ENCODE measurements at places on chromosomes 7 and 10.

- H3K27me3 ChIP-seq, result no peaks in the 10 kb centered on the region
- no peak overlapping the region for H3K27ac ChIP-seq
- H3K36me3 ChIP-seq, result peaks cover 21% of the 10 kb centered on the region
- peak; percentile 24 for DNase-seq
These were observed 3.7 kb upstream of the PRKAR1B start for GRCh38 chr7:730501-731439.

DNA sequence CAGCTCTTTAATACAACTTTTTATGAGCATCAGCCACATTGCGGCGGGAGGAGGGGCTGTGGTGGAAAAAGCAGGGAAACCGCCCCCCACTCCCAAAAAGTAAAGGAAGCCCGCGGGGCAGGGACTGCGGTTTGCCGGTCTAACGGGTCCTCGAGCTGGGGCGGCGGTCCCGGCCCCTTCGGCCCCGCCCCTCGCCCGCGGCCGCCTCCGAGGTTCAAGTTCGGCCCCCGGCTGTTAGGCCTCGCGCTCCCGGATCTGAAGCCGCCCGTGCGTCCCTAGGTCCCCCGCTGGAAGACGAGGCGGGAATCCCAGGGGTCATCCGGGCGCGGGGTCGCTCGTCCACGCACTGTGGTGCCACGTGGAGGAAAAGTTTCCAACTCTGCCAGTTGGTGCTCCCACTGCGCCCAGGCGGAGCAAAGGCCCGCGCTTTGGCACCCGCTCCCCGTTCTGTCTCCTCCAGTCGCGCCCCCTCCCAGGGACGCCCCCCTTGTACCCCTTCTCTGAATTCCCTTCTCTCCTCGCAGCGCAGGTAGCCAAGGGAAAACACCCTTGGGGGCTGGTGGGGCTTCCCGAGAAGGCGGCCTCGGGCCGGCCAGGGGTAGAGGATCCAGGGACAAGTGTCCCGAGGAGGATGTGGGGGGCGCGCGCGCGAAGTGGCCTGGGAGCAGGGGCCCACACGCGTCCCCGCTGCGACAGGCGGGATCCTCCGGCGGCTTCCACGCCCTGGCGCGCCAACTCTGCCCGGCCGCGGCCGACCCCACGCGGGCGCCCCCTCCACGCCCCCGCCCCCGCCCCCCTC is 798 bp upstream of the AUTS2 start:
- peaks cover 17% of the 10 kb centered on the region for H3K27me3 ChIP-seq
- H3K27ac ChIP-seq, result no peak overlapping the region
- no peak for DNase-seq
- H3K4me3 ChIP-seq, result peak overlapping the region; percentile 69
- H3K36me3 ChIP-seq, result no peaks in the 10 kb centered on the region

GRCh38 chr7:20214921-20215669 is 2.1 kb downstream of the MACC1 start:
- no peak overlapping the region for H3K4me3 ChIP-seq
- no peak for DNase-seq
- no peaks in the 10 kb centered on the region for H3K27me3 ChIP-seq
- H3K36me3 ChIP-seq, result no peaks in the 10 kb centered on the region

GRCh38 chr7:5282543-5283316 is at the start of gene SLC29A4:
SLC29A4 (plus strand) TSS chr7:5282943; CDS start chr7:5287817, 4,874 bp downstream.
- H3K27me3 ChIP-seq, result peaks cover 3% of the 10 kb centered on the region
- H3K4me3 ChIP-seq, result peak within 1 kb of the TSS; percentile 40
- no peaks in the 10 kb centered on the region for H3K36me3 ChIP-seq
- no peaks in the 10 kb centered on the region for H3K4me1 ChIP-seq
- no peak for DNase-seq
- H3K27ac ChIP-seq, result no peak within 1 kb of the TSS

DNA sequence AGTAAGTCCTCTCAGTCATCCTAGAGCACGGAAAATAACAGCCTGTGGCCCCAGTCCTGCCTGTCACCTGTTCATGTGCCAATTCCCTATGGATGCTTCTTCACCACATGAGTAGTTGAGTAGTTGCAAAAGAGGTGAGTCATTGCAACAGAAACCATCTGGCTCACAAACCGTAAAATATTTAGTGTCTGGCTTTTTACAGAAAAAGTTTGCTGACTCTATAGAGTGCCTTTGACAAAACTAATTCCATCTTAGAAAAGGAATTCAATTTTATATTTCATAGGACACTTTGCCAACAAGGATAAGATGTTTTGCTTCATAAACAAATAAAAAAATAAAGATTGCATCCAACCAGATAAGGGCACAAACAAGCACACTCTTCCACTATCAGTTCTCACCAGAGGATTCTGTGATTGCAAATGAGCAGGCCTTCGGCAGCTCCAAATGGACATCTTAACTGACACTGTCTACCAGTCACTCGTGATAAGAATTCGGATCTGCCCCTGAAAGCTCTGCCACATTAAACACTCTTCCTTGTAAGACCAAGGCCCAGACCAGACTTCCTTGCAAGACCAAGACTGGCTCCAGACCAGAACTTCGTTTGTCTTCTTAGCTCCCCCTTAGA is 242.7 kb upstream of the SEMA3C start:
- H3K27ac ChIP-seq, result peak overlapping the region; percentile 9
- peaks cover 6% of the 10 kb centered on the region for H3K4me1 ChIP-seq
- no peaks in the 10 kb centered on the region for H3K36me3 ChIP-seq
- H3K27me3 ChIP-seq, result no peaks in the 10 kb centered on the region
- H3K4me3 ChIP-seq, result no peak overlapping the region

GRCh38 chr10:71347587-71348395 is 28.7 kb downstream of the SLC29A3 start:
- H3K4me1 ChIP-seq, result peaks cover 4% of the 10 kb centered on the region
- H3K4me3 ChIP-seq, result no peak overlapping the region
- no peak for DNase-seq
- peaks cover 19% of the 10 kb centered on the region for H3K27me3 ChIP-seq
- no peak overlapping the region for H3K27ac ChIP-seq

- no peak for DNase-seq
- H3K36me3 ChIP-seq, result 0 out of 2 replicates have a peak, but pooled peaks cover 1% of the 10 kb centered on the region
- no peaks in the 10 kb centered on the region for H3K27me3 ChIP-seq
- H3K27ac ChIP-seq, result no peak overlapping the region
- no peak overlapping the region for H3K4me3 ChIP-seq
These were observed 80.7 kb downstream of the PHTF2 start for GRCh38 chr7:77879272-77879671.

DNA sequence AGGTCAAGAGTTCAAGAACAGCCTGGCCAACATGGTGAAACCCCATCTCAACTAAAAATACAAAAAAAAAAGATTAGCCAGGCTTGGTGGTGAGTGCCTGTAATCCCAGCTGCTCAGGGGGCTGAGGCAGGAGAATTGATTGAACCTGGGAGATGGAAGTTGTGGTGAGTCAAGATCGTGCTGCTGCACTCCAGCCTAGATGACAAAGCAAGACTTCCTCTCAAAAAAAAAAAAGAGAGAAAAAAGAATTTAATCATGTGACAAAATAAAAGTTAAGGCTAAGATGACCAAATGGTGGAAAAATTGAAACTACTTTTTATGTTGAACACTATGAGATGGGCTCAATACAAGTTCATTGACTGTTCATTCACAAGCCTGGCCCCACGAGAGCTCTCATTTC is 141.1 kb upstream of the WDR11 start:
- H3K27me3 ChIP-seq, result no peaks in the 10 kb centered on the region
- H3K36me3 ChIP-seq, result no peaks in the 10 kb centered on the region
- no peak overlapping the region for H3K27ac ChIP-seq

- peaks cover 6% of the 10 kb centered on the region for H3K4me1 ChIP-seq
- H3K27me3 ChIP-seq, result peaks cover 17% of the 10 kb centered on the region
- peak; percentile 15 for DNase-seq
These were observed 2.8 kb upstream of the LRMDA start for GRCh38 chr10:75428434-75429158.

DNA sequence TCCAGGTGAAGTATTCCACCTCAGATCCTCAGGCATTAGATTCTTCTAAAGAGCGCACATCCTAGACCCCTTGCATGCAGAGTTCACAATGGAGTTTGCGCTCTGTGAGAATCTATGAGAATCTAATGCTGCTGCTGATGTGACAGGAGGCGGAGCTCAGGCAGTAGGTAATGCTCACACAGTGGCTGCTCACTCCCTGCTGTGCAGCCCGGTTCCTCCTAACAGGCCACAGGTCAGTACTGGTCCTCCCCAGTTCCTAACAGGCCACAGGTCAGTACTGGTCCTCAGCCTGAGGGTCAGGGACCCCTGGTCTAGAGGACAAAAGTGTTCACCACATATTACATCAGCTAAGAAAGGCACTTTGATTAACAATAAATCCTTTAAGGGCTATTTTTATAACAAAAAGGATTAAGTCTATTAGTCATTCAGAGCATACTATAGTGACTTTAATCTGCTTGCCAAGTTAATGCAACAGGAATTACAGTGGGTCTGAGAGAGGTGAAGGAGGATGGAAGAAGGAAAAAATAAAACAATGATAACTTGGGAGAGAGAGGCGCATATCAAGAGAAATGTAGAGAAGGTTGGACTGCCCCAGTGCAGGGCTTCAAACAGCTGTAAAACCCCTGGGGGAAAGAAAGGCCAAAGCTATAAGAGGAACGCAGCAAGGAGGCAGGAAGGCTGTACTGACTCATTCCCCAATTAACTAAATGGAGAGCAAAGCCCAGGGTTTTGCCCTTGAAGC is 49.2 kb downstream of the CUL2 start:
- H3K4me3 ChIP-seq, result no peak overlapping the region
- H3K27me3 ChIP-seq, result no peaks in the 10 kb centered on the region
- H3K27ac ChIP-seq, result peak overlapping the region; percentile 21
- H3K4me1 ChIP-seq, result peaks cover 18% of the 10 kb centered on the region
- DNase-seq, result peak; percentile 63
- H3K36me3 ChIP-seq, result peaks cover 20% of the 10 kb centered on the region

- H3K4me1 ChIP-seq, result peaks cover 2% of the 10 kb centered on the region
- peak overlapping the region; percentile 14 for H3K4me3 ChIP-seq
- no peak overlapping the region for H3K27ac ChIP-seq
- peaks cover 15% of the 10 kb centered on the region for H3K27me3 ChIP-seq
These were observed 124.9 kb downstream of the CYP26A1 start for GRCh38 chr10:93198401-93199131.

DNA sequence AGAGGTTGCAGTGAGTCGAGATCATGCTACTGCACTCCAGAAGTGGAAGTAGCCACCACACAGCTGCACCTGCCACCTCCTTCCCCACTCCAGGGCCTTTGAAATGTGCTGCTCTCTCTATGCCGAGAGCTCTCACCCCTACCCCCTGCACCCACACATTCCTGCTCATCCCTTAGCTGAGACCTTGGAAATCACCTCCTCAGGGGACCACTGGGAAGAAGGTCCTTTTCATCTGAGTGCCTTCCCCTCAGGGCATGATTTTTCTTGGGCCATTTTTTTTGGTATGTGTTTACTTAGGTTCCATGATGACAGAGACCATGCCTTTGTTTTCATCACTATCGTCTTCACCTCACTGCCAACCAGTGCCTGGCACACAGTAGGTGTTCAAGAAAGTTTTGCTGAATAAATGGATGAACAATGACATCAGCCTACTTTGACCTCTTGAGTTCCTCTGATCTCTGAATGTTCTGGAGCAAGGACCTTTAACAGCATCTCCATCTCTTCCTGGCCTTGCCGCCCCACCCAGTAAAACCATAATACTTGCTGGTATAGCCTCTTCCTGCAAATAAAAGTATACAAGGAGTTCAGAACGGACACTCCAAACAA is 166.6 kb upstream of the KLF14 start:
- H3K36me3 ChIP-seq, result peaks cover 70% of the 10 kb centered on the region
- H3K27me3 ChIP-seq, result no peaks in the 10 kb centered on the region
- H3K4me1 ChIP-seq, result peaks cover 56% of the 10 kb centered on the region
- H3K27ac ChIP-seq, result peak overlapping the region; percentile 84
- DNase-seq, result no peak

DNA sequence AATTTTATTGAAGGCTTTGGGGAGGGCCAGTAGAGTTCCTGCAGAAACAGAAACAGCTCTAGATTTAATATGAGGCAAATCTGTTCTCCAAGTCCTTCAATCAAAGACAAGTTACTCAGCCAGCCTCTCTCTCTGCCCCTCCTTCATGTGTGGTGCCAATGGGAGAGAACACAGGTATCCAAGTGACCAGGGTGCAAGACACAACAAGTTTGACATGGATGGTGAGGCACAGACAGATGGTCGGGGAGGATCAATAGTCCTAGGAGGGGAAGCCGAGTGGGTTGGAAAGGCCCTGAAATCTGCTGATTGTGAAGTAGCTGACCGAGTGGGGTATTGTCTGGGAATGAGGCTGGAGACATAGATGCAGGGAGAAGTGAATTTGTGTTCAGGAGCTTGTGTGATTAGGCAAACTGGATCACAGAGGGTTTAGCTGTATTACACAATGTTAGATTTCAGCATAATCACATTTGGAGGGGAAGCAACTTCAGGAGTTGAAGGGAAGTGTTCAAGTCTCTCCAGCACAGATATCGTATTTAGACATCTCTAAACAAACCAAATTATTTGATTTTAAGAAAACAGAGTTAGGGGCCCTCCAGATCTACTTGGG is 1.5 kb downstream of the GIMAP1 start:
- no peak for DNase-seq
- H3K4me3 ChIP-seq, result no peak overlapping the region
- H3K36me3 ChIP-seq, result no peaks in the 10 kb centered on the region
- no peak overlapping the region for H3K27ac ChIP-seq
- H3K4me1 ChIP-seq, result no peaks in the 10 kb centered on the region
- no peaks in the 10 kb centered on the region for H3K27me3 ChIP-seq

GRCh38 chr7:92057375-92057774 is 76.9 kb downstream of the CYP51A1 start:
- H3K27me3 ChIP-seq, result no peaks in the 10 kb centered on the region
- DNase-seq, result no peak
- H3K27ac ChIP-seq, result no peak overlapping the region

DNA sequence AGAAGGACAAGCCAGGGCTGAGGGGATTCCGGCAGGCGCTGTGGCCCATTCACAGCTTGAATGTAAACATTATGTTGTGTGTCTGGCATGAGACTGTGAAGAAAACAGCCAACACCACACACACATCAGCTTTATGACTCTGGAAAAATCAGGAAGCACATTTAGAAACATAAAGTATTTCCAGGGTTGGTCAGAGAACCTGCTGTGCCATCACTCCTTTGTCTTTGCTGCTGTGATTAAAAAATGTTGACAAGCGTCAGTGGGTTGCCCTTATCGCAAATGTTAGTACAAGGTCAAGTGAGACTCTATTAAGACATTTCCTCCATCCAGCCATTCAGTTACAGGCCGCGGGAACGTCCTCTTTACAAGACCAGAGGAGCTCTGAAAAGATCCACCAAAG is 95.4 kb downstream of the TAX1BP1 start:
- no peak overlapping the region for H3K27ac ChIP-seq
- no peak overlapping the region for H3K4me3 ChIP-seq
- no peaks in the 10 kb centered on the region for H3K4me1 ChIP-seq
- H3K27me3 ChIP-seq, result no peaks in the 10 kb centered on the region
- peak; percentile 26 for DNase-seq

Measured in IMR-90 (cell line).